ACHN (cell line): ENCODE measurements at places on chromosomes 5 and 9.

DNA sequence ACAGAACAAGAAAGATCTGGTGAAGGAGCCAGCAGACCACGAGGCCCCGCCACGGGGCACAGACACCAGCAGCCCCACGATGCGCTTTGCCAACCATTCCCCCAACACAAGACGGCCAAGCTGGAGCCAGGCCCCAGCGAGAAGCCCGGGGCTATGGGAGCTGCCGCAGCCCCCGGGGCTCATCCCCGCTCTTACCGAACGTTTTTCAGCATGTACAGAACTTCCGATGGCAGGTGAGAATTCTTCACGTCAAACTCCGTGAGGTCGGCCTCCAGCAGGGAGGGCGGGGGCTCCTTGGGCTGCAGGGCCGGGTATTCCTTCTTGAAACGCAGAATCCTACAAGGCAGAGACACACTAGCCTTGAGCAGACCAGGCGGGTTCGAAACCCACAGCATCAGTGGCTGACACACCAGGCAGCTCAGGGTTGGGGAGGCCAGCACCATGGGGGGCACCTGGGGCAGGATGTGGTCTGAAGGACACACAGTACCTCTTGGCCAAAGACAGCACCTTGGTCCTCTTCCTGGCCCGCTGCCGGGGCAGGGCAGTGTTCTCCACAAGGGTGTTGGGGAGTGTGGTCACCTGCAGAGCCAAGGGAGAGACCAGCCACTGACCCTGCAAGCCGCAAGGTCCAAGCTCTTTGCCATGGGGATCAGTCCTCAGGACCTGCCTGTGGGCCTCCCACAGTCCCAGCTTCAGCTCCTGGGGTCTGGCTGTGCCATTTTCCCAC lies 6.8 kb downstream of the PNPLA7 start:
- DNase-seq: no peak

DNA sequence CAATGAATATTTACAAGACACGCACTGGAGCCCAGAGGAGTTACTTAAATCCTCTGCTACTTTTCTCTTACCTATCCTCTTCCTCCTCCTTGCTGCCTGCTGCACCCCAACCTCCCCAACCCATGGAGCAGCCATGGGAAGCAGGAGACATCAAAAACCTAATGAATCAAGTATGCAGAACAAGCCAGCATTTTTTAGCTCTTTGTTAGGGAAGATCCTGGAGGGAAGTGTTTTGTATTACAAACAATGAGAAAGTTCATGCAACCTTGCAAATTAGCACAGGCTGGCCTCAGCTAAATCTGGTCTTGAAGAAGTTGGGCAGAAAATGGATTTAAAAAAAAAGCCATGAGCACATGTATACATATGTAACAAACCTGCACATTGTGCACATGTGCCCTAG lies 498.8 kb downstream of the KIF4B start:
- DNase-seq: no peak

GRCh38 chr9:135416664-135417290 lies 62.8 kb upstream of the PPP1R26 start:
- DNase-seq: no peak

DNA sequence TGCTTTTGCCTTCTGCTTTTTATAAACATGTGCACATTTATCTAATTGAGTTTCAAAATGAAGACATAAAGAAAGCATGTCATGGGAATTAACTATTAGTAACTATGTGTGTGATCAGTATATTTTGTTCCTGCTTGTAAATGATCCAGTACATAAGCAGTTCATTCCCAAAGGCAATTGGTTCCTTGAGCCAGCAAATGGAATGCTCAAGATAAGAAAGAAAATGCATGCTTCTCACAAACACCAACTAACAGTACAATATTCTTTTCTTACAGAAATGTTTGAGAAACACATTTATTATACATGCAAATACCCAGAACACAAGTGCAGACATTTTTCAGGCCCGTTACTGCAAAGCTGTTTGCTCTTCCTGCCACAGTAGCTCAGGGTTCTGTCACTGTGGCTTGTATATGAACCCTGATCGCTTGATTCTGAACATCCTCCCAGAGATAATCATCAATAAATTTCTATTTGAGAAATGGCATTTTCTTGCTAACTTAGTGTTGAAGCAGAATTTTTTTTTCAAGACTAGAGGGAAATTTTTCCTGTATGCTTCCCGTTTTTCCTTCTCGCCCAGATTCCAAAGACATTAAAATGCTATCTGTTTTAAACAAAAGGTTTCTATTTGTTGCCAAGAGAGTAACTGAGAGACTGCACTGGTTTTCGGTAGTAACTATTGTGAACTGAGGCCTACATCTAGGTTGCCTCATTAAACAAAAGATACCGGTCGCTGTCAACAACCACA lies 1.9 kb downstream of the GNAQ start:
- DNase-seq: no peak

- DNase-seq: no peak
Measured at GRCh38 chr5:151820271-151820670, 48.5 kb downstream of the G3BP1 start.

GRCh38 chr9:109331353-109331752 lies 10.5 kb upstream of the EPB41L4B start:
- no peak for DNase-seq

DNA sequence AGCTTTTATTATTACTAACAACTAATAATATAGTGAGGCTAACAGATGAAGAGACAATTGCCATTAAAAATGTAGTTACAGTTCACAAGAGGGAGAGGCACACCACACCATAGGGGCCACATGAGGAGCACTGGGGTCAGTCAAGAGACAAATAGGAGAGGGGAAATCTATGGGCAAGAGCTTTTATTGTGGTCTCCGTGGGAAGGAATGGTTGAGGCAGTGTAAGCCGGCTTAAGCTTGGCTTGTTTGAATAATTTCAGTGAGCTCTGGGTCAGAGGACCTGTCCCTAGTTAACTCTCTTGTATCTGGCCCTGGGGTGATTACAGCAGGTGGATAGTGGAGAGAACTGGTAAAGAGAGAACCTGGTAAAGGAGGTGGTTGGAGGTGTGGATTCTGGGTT lies 35.3 kb downstream of the OGN start:
- DNase-seq: no peak

DNA sequence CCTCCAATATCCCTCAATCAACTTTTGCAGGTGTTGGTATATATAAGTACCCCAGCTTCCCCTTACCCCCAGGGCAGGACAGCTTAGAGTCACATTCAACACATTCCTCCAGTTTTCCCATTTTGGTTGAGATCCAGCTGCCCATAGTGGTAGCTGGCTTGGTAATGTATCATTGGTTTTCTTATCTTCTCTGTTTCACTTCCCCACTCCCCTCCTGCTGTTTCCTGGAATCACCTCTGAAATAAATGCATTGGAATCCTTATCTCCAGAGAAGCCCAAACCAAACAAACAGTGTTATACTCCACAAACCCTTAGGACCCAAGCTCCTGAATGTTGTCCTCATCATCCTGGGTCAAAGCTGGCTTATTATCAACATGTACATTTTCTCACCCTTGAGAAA lies 184.8 kb downstream of the TMEM38B start:
- no peak for DNase-seq

GRCh38 chr9:125433461-125434011 lies 171.9 kb downstream of the GAPVD1 start:
- DNase-seq: no peak

DNA sequence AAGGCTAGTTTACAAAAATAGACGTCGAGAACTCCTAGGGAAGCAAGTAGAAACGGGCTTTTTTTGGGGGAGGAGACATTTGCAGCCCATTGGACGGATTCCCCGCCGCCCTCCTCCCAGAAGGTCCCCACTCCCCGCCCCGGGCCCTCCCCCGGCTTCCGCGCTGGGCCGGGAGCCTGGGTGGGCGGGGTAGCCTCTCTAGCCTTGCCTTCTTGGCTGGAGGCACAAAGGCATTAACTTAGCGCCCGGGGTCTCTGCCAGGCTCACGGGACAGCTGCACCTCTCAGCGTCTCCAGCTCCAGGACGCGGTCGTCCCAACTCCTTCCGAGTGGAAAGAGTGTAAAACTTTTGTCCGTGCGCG lies at the start of gene DMRTA1:
Gene DMRTA1, plus strand, starts transcription at position 236 of the 361 bp plus-strand sequence. CDS start 242 bp downstream, outside the sequence.
- DNase-seq: peak; percentile 84

GRCh38 chr5:120306303-120306702 lies 157.8 kb upstream of the PRR16 start:
- DNase-seq: no peak
